Panc1 (cell line): ENCODE measurements at places on chromosomes 12 and 14. TPM values are rescaled to one million over a fixed set of nuclear protein-coding genes. Genes with fewer than 3 reads are reported as not detected.

DNA sequence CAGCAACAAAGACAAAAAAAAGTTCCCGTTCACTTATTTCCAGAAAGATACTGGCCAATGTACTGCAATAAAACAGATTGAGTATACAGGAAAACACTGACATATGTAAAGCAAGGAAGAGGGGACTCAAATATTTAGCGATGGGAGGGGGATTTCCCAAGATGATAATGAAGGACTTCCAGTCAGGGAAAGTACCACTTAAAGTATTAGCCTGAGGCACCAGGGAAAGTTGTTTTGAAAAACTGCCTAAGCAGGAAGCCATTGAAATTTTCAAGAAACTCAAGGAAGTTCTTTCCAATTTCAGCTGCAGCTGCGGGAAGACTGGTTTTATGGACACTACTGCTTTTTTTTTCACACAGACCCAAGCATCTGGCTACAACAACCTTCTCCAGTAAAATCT lies 1007.4 kb upstream of the NOVA1 start:
- no peak for DNase-seq

GRCh38 chr14:105358140-105358846 lies 40.0 kb upstream of the TEX22 start:
- no peak for DNase-seq

The CISTR gene
- total RNA-seq, result not detected

GRCh38 chr14:69716478-69717187 lies 50.3 kb upstream of the SRSF5 start:
- DNase-seq, result no peak

DNA sequence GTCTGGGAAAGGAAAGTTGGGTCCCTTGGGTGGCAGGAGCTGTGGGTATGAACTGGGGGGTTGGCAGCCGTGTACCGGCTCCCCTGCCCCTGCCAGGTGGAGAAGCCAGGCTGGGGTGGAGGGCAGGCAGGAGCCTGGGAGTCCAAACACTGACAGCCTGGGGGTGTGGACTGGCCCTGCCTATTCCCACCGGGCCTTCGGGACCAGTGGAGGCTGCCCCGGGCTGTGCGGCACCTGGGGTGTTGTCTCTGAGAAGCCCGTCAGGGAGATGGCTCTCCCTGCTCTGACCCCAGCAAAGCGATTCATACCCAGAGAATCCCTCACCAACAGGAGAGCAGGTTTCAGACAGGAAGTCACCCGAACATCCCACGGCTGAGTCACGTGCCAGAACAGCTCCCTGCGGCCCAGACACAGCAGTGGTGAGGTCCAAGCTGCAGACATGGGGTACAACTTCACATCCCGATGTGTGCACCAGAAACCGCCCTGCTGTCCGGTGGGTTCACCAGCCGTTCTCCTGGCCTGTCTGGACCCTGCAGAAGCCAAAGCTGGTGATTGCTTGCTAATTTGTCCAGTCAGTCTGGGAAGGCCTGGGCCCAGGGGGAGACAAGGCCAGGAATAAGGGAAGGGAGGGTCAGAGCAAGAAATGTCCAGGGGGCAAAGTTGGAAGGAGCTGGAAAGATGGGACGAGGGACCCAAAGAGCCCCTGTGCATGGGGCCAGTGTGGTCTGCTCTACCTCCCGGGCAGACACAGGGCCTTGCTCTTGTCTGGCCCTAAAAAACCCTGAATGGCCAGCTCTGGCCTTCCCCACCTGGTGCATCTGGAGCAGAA lies 2.1 kb upstream of the GPR132 start:
- no peak for DNase-seq

The NINJ2 gene
- total RNA-seq, result 1.9 TPM

The GAS2L3 gene
- total RNA-seq, result 47.4 TPM

- DNase-seq, result no peak
Observed at GRCh38 chr12:128793701-128794100, 30.1 kb downstream of the SLC15A4 start.
